ENCODE measurements at places on chromosomes 13 and 19.

DNA sequence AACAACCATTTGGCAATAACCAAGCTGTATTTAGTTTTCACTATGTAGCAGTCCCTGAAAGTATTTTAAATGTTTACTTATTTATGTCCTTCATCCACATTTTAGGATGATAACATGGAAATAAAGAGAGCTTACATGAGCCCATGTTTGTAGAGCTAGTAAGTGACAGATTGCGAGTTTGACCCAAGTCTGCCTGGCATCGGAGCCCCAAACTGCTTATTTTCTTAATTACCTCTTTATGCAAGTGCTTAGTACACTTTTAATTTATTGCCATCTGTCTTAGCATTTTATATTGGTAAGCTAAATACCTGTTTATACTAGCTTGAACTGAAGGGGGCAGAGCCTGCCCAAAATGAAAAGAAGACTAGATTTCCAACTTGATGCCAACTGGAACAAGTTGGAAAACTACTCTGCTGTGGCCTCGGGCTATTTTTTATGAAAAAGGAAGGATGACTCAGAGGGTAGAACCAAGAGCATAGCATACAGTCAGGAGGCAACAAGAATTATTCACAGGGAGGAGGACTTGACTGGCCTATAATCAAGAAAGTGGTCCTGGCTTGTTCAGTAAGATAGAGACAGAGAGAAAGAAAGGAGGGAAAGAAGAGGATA, 150.2 kb downstream of the NDFIP2 start:
- DNase-seq, result peak; percentile 78

- DNase-seq, result peak; percentile 79
Measured at GRCh38 chr13:41588899-41589298, 131.5 kb downstream of the RGCC start.

- DNase-seq, result no peak
Measured at GRCh38 chr19:34067861-34068271, 104.4 kb upstream of the LSM14A start.

DNA sequence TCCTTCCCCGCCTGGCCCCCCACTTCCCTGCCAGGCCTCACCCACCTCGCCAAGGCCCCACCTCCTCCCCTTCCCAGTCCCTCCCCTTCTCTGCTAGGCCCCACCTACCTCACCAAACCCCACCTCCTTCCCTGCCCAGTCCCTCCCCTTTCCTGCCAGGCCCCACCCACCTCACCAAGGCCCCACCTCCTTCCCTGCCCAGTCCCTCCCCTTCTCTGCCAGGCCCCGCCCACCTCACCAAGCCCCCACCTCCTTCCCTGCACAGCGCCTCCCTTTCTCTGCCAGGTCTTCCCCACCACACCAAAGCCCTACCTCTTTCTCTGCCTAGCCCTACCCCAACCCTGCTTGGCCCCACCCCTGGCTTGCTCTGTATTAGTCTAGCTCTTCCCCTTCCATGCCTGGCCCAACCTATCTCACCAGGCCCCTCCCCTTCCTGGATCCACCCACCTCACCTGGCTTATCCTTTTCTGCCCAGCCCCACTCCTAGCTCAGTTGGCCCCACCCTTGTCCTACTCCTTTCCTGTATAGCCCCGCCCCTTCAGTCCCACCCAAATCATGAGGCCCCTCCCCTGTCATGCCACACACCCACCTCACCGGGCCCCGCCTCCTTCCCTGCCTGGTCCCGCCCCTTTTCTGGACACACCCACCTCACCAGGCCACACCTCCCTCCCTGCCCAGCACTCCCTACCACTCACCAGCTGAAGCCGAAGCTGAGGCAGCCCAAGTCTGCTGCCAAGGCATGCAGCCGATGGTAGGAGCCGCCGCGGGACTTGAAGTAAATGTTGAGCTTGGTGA, 16.2 kb downstream of the CERS1 start:
- no peak for DNase-seq

GRCh38 chr19:10074153-10074552, 12.0 kb upstream of the SHFL start:
- DNase-seq, result no peak

- DNase-seq, result no peak
Measured at GRCh38 chr13:34419025-34419424, 523.0 kb upstream of the NBEA start.

GRCh38 chr13:37486171-37486681, 112.3 kb downstream of the POSTN start:
- no peak for DNase-seq

DNA sequence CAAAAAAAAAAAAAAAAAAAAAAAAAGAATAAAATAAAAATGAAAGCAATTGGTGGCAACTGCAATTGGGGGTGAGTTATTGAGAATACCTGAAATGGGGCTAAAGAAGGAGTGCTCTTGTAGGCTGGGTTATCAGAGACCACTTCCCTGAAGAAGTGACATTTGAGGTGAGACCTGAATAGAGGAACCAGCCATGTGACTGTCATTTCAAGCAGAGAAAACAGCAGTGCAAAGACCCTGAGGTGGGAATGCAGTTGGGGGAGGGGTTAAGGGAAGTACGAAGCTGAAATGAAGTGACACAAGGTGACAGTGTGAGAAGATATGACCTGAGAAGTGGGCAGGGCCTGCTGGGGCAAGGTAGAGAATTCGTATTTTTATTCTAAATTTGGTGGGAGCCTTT, 4.3 kb upstream of the PALM3 start:
- no peak for DNase-seq

GRCh38 chr13:45508776-45509175, 44.0 kb downstream of the COG3 start:
- no peak for DNase-seq

DNA sequence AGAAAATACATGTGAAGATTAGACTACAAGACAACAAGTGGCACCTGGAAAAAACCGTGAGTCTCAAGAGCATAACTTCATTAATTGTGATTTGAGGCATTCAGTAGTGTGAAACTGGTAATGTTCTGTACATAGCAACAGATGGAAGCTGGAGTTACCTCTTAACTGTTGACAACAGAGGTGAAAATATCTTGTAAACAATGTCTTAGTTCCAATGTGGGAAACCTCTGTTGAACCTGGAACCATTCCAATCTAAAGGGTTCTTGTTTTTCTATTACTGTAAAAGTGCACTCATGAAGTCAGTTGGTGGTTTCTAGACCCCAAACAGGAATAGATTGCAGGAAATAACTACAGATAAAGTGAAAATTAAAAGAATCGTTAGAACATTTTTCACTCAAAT, 728.4 kb downstream of the SLITRK1 start:
- DNase-seq, result no peak

DNA sequence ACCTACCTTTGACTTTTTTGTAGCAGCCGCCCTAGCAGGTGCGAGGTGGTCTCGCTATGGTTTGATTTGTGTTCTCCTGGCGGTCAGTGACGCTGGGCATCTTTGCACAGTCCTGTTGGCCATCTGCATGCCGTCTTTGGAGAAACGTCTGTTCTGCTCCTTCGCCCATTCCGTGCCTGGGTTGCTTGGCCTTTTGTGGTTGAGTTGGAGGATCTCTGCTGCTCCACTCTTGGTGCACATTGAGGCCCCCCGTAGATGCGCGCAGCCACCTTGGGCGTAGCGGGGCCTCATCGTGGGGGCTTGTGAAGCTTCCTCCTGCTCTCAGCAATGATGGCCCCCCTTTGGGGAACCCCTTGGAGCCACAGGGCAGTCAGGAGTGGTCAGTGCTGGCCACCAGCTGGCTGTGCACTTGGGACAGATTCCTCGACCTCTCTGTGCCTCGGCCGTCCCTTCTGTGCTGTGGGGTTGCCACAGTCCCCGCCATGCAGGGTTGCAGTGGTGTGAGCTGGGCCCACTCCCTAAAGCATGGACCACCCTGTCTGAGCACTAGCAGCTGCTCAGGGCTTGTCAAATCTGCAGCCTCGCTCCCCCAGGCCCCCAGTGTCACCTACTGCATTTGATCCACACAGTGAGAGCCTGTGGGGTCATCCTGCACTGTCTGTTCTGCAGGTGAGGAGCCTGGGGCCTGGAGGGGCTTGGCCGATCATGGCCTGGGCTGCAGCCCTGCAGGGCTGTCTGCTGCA, 170.8 kb downstream of the KDM4B start:
- DNase-seq, result no peak

DNA sequence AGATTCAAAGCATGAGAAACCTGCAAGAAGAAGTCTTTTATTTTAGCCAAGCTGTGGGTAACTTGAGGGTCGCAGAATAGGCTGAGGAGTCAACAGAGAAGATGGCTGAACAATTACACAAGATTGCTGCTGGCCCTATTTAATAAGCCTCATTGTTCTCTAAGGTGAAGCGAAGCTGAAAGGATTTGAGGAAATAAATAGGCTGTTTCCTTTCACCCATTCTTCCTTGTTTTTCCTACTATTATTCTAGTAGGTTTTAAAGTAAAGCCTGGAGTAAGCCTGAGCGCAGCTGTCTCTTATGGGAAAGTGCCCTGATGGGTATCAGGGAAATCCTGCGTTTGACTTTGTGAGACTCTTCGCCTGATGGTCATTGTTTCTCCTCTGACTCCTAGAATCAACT, 25.0 kb upstream of the PCCA start:
- DNase-seq, result no peak

GRCh38 chr19:39516270-39516669, 1.3 kb downstream of the SELENOV start:
- no peak for DNase-seq

DNA sequence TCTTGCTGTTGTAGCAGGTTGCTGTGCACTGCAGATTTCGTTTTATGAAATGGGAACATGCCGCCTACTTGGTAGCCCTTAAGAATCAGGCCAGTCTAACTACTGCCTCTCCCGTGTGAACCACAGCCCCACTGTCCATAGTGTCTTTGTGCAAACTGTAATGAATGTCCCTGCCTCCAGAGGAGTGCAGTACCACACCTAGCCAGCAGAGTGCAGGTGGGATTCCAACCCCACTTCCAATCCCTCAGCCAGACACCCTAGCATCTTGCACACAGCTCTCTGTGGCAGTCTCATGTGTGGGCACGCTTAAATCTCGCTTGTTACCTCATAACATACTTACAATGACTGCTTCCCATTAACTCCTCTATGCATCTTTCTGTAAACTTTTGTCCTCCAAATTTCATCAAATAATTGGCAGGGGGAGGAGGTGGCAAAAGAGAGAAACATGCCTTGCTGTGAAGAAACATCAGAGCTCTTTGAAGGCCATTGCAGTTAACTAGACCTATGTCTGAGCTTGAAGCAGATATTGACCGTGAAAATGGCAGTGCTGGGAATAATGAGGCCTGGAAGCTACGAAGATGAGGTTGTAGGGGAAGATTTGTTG, 47.2 kb downstream of the ZAR1L start:
- no peak for DNase-seq

GRCh38 chr13:21399741-21400140, 59.4 kb downstream of the ZDHHC20 start:
- no peak for DNase-seq

DNA sequence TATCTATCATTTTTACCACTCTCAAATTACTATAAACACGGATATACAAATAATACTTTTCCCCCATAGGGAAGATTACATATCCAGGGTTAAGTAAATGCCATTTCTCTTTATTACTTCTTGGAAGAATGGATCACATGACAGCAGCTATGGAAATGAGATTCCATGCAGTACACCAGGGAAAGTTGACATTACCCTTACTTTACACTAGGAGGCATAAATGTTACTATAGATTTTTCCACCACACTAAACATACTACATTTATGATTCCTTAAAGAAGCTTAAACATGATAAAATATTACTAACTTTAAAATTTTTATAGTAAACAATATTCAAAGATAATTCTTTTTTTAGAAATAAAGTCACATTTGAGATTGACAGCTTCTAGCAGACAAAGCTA, 611.4 kb downstream of the PCDH9 start:
- DNase-seq, result peak; percentile 2

GRCh38 chr19:2231621-2232221, 4.4 kb downstream of the PLEKHJ1 start:
- DNase-seq, result no peak

DNA sequence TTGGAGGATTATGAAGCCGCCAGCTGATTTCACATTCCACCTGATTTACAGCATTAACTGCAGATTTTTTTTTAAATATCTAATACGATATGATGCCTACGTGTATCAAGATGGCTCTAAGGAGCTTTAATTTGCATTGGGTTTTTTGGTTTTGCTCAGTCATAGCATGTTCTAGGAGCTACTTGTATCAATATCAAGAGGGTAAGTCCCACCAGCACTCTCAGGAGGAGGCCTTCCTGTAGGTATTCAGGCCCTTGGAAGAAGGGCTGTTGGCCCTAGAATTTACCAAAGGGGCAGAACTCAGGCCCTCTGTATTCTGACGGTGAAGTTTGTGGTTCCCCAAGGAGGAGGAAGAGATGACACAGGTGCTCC, 97.2 kb upstream of the IPO5 start:
- no peak for DNase-seq

GRCh38 chr19:55488986-55489710, 912 bp downstream of the SSC5D start:
- no peak for DNase-seq

GRCh38 chr13:111858571-111858970, 208.4 kb upstream of the SOX1 start:
- no peak for DNase-seq

DNA sequence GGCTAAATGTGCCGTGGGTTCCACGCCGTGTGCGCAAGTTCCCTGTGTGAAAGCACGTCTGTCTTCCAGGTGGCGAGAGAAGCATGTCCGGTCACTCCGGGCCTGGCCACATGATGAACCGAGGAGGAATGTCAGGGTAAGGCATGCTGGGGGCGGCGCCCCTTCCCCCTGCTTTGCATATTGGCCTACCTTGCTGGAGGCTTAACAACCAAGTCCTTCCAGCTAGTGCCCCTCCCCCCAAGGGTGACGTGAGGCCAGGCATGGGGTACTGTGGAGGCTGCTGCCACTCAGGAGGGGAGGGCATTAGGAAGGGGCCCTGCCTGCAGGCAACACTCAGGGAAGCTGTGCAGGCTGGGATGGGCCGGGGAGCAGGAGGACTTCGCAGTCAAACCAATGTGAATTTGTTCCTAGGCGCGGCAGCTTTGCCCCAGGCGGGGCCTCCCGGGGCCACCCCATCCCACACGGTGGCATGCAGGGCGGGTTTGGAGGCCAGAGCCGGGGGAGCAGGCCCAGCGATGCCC, 12.5 kb downstream of the MICOS13 start:
- DNase-seq, result no peak

GRCh38 chr19:47564081-47564480, 8.9 kb downstream of the ZNF541 start:
- DNase-seq, result no peak

- peak; percentile 22 for DNase-seq
Measured at GRCh38 chr13:99151516-99151915, 49.1 kb upstream of the UBAC2 start.

DNA sequence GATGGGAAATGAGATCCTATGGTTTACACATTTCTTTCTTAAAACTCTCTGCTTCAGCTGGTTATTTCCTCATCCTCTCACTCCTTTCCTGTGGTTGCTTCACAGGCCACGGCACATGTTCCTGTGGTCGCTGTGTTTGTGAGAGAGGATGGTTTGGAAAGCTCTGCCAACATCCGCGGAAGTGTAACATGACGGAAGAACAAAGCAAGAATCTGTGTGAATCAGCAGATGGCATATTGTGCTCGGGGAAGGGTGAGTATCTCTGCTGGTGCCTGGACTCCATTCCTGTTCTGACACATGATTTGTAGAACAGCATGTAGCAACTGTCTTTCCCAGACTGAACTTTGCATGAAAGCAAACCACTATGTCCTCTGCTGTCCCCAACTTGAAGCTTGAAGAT, 254.2 kb downstream of the ITGBL1 start:
- DNase-seq, result peak; percentile 96

GRCh38 chr13:71213252-71213821, 653.7 kb downstream of the DACH1 start:
- DNase-seq, result no peak

Data from GM04504 (cell line).